ENCODE measurements at places on chromosomes 7 and 10.

DNA sequence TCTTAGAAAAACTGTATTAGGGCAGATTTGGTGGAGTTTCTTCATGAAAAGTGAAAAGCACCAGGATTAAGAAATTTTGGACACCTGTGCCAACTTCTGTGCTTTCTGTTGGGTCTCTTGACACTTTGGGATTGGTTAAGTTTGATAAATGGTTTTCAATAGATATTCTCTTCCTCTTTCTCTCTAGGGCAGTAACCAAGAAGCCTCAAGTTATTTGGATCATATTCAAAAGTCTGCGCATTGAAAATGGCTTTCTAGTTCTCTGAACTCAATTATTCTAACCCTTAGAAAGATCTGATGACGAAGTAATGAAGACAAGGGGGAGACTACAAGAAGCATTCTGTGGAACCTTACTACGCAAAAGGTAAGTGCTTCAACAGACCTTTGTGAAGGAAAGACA lies 144.0 kb upstream of the CCDC6 start:
- no peak for DNase-seq

- no peak for DNase-seq
Measured at GRCh38 chr7:24912424-24912823, 67.6 kb downstream of the OSBPL3 start.

DNA sequence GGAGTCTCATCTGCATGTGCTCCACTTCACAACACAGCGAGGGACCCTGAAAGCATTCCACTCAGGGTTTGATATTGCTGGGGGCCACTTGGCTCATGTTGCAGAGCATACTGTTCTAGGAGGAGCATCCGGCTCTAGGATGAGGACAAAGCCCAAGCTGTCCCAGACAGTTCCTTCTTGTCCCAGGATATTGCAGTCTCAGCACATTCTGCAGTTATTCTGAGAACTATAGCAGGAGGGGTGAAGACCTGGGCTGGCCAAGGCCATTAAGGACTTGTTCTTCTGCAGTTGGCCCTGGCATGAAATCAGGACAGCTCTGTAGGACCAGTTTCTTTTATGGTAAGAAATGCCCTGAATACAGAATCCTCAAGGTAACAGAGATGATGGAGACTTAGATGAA lies 48.9 kb upstream of the C10orf120 start:
- no peak for DNase-seq

- peak; percentile 52 for DNase-seq
Measured at GRCh38 chr7:30800785-30801252, 29.6 kb downstream of the MINDY4 start.

- DNase-seq, result no peak
Measured at GRCh38 chr7:132579260-132579899, 3.1 kb upstream of the PLXNA4 start.

All from large intestine (tissue), 12 donors.